ENCODE measurements at places on chromosomes 4 and X.

GRCh38 chr4:105631818-105632400 lies 76.6 kb downstream of the INTS12 start:
- no peak for DNase-seq

- no peak for DNase-seq
Observed at GRCh38 chrX:154426916-154427770, 1.3 kb upstream of the ATP6AP1 start.

- no peak for DNase-seq
Observed at GRCh38 chrX:65576160-65576559, 41.6 kb upstream of the LAS1L start.

DNA sequence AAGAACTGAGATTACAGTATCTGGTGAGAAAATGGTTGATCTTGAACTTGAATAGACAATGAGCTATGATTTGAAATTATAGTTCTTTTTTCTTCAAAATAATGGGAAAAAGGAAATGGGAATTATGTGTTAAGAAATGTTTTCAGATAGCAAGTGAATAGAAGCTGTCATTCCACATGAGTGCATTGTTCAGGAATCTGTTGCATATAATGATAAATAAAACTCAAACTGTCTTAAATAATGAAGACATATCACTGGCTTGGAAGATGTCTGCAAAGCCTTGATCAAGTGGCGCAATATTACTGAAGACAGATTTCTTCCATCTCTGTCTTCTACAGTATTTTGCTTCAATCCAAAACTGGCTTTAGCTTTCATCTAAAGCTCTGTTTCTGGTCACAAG lies 479.3 kb upstream of the ZFP42 start:
- DNase-seq: no peak

- no peak for DNase-seq
Observed at GRCh38 chr4:77852892-77853495, 9.6 kb upstream of the MRPL1 start.

DNA sequence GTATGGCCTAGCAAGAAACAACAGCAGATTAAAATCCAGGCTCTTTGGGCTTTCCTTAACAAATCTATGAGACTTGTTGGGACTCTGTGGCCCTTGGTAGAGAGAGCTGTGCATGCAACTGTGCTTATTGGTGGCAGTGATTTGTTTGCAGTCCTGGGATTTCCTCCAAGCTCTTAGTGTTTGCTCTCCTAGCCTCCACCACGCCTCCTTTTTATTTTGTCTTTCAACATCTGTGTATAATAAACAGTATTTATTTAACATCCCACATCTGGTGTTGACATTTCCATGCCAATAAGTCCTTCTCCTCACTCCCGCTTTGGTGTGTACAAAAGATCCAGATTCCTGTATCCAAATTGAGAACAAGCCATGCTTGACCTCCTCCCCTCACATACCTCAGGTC lies 3.1 kb downstream of the TNMD start:
- no peak for DNase-seq

DNA sequence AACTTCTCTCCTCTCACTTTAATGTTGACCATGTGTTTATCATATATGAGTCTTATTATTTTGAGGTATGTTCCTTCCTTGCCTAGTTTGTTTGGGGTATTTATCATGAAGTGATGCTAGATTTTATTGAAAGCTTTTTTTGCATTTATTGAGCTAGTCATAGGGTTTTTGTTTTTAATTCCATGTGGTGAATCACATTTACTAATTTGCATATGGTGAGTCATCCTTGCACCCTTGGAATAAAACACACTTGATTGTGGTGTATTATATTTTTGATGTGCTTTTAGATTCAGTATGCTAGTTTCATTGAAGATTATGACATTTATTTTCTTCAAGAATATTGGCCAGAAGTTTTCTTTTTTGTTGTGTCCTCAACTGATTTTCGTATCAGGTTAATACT lies 464.6 kb downstream of the PCDH18 start:
- no peak for DNase-seq

DNA sequence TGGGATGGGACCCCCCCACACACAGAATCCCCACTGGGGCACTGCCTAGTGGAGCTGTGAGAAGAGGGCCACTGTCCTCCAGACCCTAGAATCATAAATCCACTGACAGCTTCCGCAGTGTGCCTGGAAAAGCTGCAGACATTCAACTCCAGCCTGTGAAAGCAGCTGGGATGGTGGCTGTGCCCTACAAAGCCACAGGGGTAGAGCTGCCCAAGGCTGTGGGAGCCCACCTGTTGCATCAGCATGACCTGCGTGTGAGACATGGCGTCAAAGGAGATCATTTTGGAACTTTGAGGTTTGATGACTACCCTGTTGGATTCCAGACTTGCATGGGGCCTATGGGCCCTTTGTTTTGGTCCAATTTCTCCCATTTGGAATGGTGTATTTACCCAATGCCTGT lies 22.3 kb downstream of the AIMP1 start:
- no peak for DNase-seq

GRCh38 chr4:90419124-90419711 lies 292.0 kb downstream of the CCSER1 start:
- DNase-seq: no peak

GRCh38 chr4:41212616-41213203 lies 1.6 kb downstream of the APBB2 start:
- no peak for DNase-seq

GRCh38 chrX:76279007-76279406 lies 106.1 kb downstream of the PBDC1 start:
- no peak for DNase-seq

- DNase-seq: no peak
Observed at GRCh38 chr4:183384516-183384915, 59.9 kb upstream of the CDKN2AIP start.

- no peak for DNase-seq
Observed at GRCh38 chr4:41323179-41323578, 66.5 kb downstream of the UCHL1 start.

DNA sequence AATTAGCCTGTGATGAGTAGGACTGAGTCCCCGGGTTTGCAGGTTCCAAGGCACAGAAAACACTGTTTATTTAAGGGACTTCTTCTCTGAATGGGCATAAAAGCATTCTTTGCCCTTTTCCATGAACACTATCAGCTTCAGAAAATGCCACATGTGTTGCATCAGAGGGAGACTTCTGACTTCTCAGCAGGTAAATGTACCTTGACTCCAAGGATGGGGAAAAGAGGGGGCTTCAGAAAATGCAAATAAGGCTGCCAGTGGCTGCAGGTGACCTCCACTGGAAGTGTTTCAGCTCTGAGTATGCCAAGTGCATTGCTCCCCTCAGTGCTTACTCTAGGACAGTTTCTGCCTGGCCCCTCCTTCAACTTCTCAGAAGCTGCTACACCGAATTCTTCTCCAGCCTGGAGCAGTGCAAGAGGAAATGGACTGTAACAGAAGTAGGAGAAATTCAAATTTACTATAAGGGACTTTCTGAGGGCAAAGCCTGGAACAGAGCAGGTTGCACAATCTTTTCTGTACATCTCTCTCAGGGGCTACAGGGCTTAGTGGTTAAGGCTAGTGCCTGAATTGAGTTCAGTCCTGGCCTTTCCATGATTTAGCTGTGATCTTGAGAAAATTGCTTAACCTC lies 233.2 kb downstream of the PTTG2 start:
- DNase-seq: no peak

- no peak for DNase-seq
Observed at GRCh38 chrX:1423215-1423614, 29.5 kb downstream of the ASMTL start.

DNA sequence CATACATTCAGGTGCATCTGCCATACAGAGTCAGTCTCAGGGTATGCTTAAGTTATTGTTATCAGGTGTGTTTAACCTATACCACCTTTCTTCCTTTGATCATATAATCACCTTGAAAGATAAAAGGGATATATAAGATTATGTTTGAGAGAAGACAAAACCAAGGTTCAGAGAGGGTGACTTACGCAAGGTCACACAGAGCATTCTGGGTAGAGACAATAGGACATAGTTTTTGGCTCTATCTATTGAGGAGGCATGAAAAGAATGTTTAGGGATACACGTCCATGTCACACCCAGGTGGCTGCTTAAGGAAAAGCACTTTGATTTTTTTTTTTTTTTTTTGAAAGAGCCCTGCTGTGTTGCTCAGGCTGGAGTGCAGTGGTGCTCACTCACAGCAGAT lies 327.1 kb upstream of the RPS6KA3 start:
- no peak for DNase-seq

GRCh38 chr4:42541647-42542046 lies 115.3 kb downstream of the ATP8A1 start:
- no peak for DNase-seq

GRCh38 chrX:129556806-129557315 lies 16.8 kb downstream of the OCRL start:
- DNase-seq: no peak

GRCh38 chr4:81905971-81906370 lies 434.3 kb upstream of the RASGEF1B start:
- DNase-seq: no peak

DNA sequence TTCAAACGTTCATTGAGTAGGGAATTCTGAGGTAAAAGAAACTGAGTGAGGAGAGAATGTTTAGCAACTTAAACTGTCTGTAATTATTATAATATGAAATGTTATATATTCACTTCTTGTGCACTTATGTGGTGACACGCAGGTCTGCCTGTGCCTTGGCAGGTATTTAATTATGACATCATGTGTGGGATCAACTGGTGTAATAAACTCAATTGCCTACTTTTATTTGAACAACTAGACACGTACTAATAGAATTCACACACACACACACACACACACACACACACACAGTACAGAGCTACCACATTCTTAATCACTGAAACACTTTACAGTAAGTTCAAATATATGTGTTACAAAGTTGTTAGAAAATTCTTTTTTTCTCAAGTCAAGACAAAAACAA lies 20.7 kb upstream of the SLC25A31 start:
- no peak for DNase-seq

GRCh38 chrX:49204017-49204416 lies 4.0 kb upstream of the SYP start:
- no peak for DNase-seq

- no peak for DNase-seq
Observed at GRCh38 chr4:159048166-159048886, 54.6 kb upstream of the RAPGEF2 start.

DNA sequence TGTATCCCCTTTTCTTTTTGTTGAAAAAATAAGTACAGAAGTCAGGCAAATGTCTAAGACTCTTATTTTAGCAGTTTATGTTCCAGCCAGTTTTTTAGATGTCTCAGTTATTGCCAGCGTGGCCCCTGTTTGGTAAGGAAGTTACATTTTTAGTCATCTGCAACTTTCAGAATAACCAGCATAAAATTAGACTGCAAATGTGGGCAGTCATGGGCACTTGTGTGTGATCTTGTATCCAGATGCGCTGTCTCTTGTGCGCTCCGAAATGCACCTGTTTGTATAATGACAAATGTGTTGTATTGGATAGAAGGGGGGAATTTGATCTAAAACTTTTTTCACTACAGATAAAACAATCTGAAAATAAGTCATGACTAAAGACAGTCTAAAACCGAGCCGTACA lies 44.3 kb upstream of the CLCN4 start:
- no peak for DNase-seq

GRCh38 chr4:8905226-8905772 lies 33.7 kb upstream of the HMX1 start:
- no peak for DNase-seq

DNA sequence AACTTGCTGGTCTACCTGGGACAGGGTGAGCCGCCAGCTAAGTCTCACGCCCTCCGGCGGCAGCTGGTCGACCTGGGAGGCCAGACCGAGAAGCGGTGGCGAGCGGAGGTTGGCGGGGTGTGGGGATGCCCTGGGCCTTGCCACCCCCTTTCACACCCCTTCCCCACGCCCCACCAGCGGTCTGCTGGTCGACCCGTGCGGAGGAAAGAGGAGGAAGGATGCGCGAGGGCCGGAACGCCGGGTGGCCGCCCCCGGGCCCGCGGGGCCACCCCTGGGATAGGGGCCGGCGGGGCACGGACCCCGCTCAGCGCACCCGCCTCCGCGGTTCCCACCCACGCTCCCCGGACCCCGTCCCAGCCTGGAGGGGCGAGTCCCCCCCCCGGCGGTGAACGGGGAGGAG lies 28.3 kb upstream of the DCAF12L1 start:
- DNase-seq: no peak

Measured in stimulated activated CD8-positive, alpha-beta memory T cell treated with anti-CD3 and anti-CD28 coated beads, Interleukin-15, amount 100 ng/mL, for 4 hours (primary cell).